ENCODE measurements at places on chromosomes 6 and 20.

DNA sequence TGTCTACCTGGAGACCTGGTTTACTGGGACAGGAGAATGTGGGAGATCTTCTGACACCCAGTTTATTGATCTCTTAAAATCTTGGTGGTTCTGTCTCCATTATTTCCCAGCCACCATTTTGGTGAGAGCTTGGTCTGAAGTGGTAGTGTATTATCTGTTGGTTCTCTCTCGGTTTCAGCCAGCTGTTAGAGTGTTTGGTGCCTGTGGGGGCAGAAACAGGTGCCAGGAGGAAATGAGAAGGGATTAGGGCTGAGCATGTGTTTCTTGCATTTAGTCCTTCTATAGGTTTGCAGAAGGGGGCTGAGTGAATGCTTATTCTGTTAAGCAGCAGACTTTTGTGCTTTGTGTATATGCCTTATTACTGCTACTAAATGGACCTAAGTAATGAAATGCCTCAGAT is 9.6 kb downstream of the JARID2 start:
- no peak for DNase-seq

GRCh38 chr6:47834196-47834595 is 52.4 kb downstream of the OPN5 start:
- DNase-seq = no peak

DNA sequence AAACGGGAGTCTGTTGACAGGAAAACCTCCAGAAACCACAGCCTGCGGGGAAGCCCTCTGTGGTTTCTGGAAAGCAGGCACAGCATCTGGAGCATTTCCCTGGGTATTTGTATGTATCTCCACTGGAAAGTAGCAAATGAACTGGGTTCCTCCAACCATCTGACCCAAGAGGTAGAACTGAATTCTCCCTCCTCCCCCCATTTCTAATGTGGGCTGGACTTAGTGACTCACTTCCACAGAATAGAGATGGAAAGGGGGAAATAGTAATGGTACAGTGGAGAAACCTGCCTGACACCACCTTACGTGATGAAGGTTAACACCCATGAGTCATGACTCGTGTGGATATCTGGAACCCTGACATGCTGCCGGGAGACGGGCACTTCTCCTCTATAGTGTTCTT is 51.9 kb upstream of the XRN2 start:
- DNase-seq = no peak

GRCh38 chr20:62834967-62835730 is 18.3 kb downstream of the COL9A3 start:
- DNase-seq = no peak

GRCh38 chr20:53964501-53965253 is 105.7 kb downstream of the BCAS1 start:
- no peak for DNase-seq

GRCh38 chr6:152648105-152648504 is 10.9 kb upstream of the SYNE1 start:
- DNase-seq = peak; percentile 63

DNA sequence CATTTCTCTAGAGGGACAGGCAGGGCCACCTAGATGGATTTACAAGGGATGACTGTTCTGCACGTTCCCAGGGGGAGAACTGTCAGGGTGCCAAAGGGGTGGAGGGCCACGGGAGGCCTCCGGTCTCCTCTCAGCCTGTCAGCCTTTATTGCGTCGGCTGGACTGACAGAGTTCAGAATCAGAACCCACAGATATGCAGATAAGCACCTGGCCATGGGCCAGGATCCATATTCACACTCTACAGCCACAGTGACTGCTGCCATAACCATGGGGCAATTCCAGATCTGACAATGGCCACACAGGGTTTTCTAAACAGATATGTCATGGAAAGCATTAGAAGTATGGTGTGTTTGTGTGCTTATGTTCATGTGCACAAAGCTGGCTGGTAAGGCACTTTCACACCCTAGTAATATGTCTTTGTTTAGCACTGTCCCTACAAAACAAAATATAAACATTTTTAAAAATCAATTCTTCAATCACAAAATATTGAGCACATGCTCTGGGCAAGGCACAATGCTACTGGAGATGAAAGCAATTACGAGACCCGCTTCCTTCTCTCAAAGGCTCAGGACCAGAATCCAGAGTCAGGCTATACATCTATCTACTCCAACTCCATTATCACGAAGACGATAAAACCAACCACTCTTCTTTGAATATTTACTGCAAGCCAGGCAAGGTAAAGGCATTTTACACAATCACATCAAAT is 29.1 kb downstream of the TRAM2 start:
- peak; percentile 75 for DNase-seq

DNA sequence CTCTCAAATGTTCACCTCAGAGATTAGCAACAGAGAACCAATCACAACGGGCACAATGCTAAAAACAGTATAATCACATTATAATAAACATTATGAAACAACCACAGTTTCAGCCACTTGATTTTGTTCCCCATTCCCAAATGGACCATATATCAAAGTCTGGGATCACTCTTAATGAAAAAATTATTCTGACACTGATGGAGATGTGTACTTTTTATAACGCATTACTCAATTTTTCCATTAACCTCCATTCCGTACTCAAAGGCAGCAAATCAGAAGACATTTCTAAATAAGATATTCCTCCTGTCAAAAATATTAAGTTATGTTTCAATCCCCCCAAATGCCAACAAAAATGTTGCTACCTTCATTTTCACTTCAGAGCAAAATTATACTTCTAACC is 2.8 kb downstream of the CPNE1 start:
- DNase-seq = no peak

DNA sequence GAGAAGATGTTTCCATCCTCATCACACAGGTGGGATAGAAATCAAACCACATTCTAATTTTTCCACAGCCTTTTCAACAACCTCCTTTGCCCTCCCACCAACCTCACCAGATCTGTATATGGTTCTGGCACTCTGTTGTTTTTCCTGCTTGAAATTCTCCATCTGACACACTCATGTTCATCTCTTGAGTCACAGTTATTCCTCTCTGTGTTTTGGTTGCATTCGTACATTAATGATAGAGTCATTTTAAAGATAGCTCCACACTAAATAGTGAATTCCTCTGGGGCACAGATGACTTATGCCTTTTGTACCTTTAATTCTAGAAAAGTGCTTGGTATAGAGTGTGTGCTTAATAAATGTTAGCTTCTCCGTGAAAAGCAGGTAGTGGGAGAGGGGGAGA is 1.4 kb upstream of the GCLC start:
- DNase-seq = peak; percentile 84

DNA sequence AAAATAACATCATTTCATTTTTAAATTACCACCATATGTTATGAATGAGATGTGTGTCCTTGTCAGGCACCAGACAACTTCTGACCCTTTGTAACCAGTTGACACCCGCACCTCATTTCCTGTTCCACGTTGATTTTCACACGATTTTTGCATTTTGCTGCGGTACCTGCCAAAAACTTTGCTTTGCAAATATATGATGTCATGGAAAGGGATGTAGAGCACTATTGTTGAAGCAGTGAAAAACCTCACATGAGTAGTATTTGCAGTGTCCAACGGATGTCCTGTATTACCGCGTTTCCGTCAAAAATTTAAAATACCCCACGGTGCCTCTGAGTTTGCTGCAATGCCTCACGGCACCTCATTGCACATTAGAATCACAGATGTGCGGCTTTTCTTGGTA is 115.6 kb downstream of the MTHFD1L start:
- DNase-seq = no peak

GRCh38 chr20:23153696-23154341 is 67.7 kb upstream of the CD93 start:
- DNase-seq = no peak

- DNase-seq = no peak
Measured at GRCh38 chr6:52288216-52288615, 3.7 kb upstream of the MCM3 start.

- no peak for DNase-seq
Measured at GRCh38 chr6:11953641-11954040, 58.5 kb upstream of the HIVEP1 start.

- DNase-seq = no peak
Measured at GRCh38 chr20:25389858-25390537, 637 bp downstream of the ABHD12 start.

DNA sequence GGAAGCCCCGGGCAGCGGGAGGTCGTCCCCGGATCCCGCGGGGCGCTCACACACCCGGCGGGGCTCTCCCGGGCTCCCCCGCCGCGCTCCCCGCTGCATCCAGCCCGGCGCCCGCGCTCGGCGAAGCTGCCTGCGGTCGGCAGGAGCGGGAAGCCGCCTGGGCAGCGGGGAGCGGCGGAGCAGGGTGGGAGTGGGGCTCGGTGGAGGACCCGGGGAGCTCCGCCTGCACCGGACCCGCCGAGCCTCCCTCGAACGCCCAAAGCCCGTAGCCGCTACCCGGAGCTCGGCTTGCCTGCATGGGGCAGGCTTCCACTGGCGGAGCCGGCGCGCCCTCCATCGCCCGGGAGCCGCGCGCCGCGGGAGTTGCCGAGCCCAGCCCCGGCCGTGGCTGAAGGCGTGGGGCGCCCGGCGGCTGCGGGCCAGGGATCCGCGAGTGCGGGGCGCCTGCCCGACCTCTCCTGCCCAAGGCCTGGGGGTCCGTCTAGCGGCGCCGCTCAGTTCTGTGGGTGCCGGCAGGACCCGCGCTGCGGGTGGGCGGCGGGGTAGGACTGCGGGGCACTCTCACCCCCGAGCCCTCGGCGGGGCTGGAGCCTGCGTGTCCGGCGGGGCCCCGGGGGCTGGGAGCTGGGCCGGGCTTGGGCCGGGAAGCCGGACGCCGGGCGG is 671 bp downstream of the CDH4 start:
- peak; percentile 9 for DNase-seq

DNA sequence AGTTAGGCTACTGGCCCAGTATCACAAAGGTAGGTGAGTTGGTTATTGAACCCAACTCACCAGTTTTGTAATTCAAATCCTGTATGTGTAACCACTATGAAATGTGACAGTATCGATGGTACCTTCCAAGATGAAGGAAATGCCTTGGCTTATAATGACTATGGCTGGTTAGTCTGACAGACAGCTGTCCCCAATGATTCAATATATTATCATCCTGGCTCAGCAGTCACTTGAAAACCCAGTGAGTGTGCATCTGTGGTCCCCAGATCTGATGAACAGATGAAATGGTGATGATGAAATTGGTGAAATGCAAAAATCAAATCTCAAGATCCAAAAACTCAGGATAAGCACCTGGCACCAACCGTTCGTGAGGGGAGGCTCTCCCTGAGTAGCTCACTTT is 54.8 kb downstream of the TNFRSF21 start:
- DNase-seq = no peak

DNA sequence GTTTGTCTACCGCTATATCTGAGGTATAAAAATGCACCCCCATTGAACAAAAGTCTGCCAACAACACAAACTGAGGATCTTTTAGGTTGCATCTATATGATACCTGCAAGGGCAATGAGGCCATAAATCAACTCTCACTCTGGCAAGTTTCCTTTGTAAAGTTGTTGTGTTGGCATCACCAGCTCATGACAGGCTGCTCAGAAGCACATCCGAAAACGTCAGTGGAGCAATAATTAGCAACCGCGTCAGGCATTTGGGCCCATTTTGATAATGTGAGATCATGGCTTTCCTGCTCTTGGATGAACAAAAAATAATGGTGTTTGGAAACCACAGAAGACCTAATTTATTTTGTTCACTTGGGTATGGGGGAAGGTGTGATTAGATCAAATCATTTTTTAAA is 12.0 kb upstream of the SLC22A3 start:
- DNase-seq = no peak

DNA sequence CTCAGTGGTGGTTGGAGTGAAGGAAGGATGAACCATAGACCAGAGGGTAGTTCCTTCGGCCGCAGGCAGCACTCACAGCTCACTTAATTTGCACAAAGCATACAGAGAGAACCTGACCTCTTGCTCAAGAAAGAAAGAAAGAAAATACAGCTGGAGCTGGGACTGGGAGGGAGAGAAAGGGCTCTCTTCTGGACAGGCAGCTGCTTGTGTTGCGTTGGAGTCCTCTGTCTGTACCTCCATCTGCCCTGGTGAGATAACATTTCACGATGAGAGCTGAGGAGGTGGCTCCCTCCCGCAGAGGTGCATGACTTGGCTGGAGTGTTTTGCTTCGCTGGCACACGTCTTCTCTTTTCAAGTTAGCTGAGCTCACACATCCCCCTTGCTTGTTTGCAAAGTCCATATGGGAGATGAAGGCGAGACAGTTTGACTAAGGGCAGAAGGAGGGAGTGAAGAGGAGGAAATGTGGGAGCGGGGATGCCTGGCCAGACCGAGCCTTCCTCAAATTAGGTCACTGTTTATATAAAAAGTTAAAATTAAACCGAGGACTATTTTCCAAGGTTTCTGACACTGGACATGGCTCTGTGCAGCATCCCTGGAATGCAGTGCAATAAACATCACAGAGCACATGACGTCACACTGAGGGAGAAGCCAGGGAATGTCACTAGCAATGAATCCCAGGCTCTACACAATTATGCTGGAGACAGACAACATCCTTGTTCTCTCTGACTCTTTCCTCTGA is 359.4 kb downstream of the CD83 start:
- DNase-seq = peak; percentile 100

- DNase-seq = no peak
Measured at GRCh38 chr6:14838133-14838583, 407.7 kb upstream of the JARID2 start.

- no peak for DNase-seq
Measured at GRCh38 chr6:14210077-14210476, 92.5 kb downstream of the CD83 start.

- DNase-seq = peak; percentile 66
Measured at GRCh38 chr20:53707371-53708055, 113.9 kb upstream of the ZNF217 start.

- no peak for DNase-seq
Measured at GRCh38 chr6:18763086-18763485, 375.9 kb downstream of the RNF144B start.

DNA sequence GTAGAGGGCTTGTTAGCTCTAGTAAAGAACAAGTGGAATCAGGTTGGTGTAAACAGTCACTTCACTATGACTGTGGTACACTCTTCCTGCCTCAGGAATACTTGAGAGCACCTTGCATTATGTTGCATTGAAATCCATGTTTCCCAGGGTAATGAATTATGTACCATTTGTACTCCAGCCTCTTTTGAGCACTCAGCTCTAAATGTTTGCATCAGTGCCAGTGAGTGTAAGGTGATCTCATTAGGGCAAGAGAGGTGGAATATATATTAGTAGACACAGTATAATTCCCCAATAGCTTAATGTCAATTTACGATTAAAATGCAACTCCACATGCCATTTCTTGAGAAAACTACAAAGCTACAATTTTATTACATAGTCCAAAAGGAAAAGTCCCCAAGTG is 319.6 kb upstream of the POU3F2 start:
- DNase-seq = no peak

GRCh38 chr6:74170118-74170517 is 474.1 kb downstream of the CD109 start:
- DNase-seq = peak; percentile 99

GRCh38 chr6:24673625-24674024 is 6.7 kb downstream of the ACOT13 start:
- DNase-seq = no peak

GRCh38 chr6:11363881-11364576 is 131.6 kb upstream of the NEDD9 start:
- no peak for DNase-seq

GRCh38 chr6:36916126-36916525 is 30.4 kb downstream of the C6orf89 start:
- DNase-seq = peak; percentile 36

GRCh38 chr20:50260479-50261221 is 70.0 kb downstream of the CEBPB start:
- DNase-seq = no peak

GRCh38 chr6:46051962-46052361 is 36.3 kb upstream of the CLIC5 start:
- DNase-seq = no peak

GRCh38 chr6:36692861-36693702 is 4.5 kb upstream of the RAB44 start:
- no peak for DNase-seq
